ENCODE measurements at places on chromosomes 1 and 21.

- peak; percentile 80 for DNase-seq
These were observed 28.3 kb upstream of the A3GALT2 start for GRCh38 chr1:33349081-33349759.

GRCh38 chr1:154779551-154780189 lies 90.4 kb downstream of the KCNN3 start:
- DNase-seq, result no peak

- DNase-seq, result no peak
These were observed 25.1 kb downstream of the KRTAP10-1 start for GRCh38 chr21:44514746-44515358.

DNA sequence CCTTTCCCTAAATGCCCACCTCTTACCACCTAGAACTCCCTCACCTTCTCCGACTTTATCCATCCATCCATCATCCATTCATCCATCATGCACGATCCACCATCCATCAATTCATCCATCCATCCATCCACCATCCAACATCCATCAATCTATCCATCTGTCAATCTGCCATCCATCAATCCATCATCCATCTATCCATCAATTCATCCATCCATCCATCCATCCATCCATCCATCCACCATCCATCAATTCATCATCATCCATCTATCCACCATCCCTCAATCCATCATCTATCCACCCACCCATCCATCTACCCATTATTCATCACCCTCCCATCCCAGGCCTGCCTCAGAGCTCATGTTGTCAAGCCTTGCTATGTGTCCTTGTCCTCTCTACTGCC lies 34.5 kb downstream of the WNT3A start:
- peak; percentile 21 for DNase-seq

DNA sequence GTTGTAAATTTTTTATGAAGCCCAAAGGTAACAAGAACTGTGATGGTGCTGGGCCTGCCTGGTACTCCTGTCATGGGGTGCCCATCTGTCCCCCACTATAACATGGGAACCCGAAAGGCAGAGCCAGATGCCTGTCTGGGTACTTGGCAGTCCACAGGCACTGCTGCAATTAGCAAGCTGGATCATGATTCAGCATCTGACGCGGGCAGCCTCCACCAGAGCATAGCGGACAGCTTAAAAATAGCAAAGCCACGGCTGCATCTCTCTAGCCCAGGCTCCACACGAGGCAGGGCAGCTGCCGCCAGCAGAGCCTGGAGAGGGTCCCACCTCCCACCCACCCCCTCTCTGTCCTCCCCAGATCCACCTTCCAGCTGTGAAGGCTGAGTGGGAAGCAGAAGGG lies 22.9 kb downstream of the SUSD4 start:
- DNase-seq, result no peak

DNA sequence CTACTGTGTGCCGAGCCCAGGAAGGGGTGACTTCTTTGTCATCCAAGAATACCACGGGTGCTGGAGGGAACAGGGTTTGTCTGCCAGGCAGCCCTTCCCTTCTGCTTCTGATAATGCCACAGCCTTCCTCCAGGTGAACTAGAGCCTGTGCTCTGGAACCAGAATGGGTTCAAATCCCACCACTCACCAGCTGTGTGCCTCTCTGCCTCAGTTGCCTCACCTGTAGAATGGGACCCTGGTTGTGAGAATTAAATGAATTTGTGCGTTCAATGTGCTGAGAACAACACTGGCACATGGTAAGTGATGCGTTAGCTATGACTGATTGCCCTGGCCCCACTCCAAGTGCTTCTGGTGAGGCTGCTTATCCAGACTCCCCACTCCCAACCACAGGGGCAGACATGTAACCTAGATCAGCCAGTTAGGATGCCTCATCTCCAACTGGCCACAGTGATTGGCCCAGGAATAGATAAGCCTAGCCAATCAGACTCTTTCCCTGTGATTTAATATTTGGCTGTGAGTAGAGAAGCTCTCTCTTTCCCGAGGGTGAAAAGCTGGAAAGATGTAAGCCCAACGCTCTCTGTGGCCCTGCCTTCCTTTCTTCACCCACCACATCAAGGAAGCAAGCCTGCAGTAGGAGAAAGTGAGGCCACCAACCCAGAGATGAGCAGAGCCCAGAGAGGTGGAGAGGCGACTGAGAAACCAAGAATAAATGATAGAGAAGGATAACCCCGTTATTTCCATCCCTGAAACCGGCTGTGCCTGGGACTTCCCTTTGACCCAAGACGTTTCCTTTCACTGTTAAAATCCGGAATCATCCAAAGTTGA lies 20.8 kb upstream of the LAPTM5 start:
- no peak for DNase-seq

GRCh38 chr1:201559679-201560162 lies 20.8 kb downstream of the NAV1 start:
- peak; percentile 83 for DNase-seq

DNA sequence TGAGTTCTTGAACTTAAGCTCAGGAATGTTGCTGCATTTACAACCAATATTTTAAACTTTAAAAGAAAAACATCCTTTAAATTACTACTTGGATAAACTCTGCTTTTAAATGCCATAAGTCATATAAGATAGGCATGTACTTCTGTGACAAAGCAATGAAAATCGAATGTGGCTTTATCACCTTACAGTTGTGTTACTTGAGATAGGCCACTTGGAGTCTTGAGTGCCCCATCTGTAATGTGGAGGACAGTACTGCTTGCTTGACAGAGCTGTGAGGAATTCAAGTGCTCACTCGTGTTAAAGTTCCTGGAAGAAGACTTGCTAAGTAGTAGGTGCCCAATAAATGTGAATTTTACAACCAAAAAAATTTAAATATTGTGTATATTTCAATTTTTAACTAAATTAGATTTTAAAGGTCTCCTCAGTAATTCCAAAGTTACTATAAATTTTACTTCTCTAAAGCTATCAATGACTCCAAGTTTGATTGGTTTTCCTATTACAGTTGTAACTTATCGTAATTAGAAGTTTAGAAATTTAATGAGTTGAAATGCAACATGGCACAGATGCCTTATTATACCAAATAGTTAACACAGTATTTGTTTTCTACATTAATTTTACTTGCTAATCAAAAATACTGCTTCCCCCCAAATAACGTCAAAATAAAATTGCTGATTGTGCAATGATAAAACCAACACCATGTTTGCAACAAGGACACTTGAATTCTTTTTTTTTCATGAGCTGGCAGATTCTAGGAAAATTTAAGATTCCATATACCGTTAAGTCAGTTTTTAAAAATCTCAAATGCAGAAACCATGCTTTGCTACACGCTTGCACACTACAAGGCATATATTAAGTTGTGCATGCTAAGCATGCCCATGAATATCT lies 21.8 kb downstream of the PSMB2 start:
- no peak for DNase-seq

DNA sequence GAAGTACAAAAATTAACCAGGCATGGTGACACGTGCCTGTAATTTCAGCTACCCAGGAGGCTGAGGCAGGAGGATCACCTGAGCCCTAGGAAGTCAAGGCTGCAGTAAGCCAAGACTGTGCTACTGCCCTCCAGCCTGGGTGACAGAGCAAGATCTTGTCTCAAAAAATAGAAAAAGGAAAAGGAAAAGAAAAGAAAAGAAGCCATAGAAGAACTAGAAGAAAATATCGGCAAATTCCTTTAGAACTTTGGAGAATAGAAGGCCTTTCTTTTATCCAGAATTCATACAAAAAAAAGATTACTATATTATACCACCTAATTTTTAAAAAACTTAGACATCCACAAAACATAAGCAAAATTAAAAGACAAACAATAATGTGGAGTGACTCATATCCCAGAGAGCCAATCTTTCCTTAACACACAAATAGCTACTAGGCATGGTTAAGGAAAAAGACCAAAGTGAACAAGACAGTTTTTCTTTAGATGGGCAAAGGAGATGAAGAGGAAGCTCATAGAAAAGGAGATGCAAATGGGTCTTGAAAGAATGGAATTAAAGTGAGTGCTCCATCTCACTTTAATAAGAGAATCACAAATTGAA lies 251.1 kb upstream of the IRF2BP2 start:
- DNase-seq, result no peak

- no peak for DNase-seq
These were observed 69.2 kb upstream of the RGS2 start for GRCh38 chr1:192739476-192740184.

- no peak for DNase-seq
These were observed 107.8 kb downstream of the LACTBL1 start for GRCh38 chr1:22864886-22865285.

- DNase-seq, result no peak
These were observed 37.2 kb downstream of the RRP1 start for GRCh38 chr21:43826623-43826974.

GRCh38 chr1:234214129-234214910 lies 158.9 kb upstream of the COA6 start:
- peak; percentile 58 for DNase-seq

GRCh38 chr1:168405906-168406549 lies 125.4 kb downstream of the TBX19 start:
- DNase-seq, result no peak

- no peak for DNase-seq
These were observed 5.7 kb upstream of the CAP1 start for GRCh38 chr1:40034869-40035268.

DNA sequence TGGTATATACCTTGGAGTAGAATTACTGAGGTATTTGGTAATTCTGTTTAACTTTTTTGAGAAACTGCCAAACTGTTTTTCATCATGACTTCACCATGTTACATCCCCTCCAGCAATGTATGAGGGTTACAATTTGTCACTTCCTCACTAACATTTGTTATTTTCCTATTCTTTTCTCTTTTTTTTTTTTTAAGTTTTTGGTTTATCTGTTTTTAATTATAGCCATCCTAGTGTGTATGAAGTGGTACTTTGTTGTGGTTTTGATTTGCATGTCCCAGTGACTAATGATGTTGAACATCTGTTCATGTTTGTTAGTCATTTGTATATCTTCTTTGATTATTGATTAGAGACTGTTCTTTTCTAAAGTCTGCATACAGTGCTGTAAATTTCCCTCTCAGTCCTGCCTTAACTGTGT lies 147.3 kb downstream of the HS2ST1 start:
- no peak for DNase-seq

- no peak for DNase-seq
These were observed 272.5 kb upstream of the LRRC7 start for GRCh38 chr1:69295265-69295664.

GRCh38 chr1:240492832-240493440 lies 119.0 kb downstream of the GREM2 start:
- DNase-seq, result no peak

Data from activated CD8-positive, alpha-beta memory T cell treated with anti-CD3 and anti-CD28 coated beads for 24 hours (primary cell).